Activated naive CD4-positive, alpha-beta T cell (primary cell): ENCODE measurements at places on chromosomes 6 and 20.

DNA sequence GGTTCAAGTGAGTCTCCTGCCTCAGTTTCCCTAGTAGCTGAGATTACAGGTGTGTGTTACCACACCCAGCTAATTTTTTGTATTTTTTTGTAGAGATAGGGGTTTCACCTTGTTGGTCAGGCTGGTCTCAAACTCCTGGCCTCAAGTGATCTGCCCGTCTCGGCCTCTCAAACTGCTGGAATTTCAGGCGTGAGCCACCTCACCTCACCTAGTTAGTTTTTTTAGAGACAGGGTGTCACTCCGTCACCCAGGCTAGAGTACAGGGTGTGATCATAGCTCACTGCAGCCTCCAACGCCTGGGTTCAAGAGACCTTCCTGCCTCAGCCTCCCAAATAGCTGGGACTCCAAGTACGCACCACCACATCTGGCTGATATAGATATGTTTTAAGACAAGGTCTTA, 22.9 kb downstream of the SYTL3 start:
- no peak for DNase-seq

DNA sequence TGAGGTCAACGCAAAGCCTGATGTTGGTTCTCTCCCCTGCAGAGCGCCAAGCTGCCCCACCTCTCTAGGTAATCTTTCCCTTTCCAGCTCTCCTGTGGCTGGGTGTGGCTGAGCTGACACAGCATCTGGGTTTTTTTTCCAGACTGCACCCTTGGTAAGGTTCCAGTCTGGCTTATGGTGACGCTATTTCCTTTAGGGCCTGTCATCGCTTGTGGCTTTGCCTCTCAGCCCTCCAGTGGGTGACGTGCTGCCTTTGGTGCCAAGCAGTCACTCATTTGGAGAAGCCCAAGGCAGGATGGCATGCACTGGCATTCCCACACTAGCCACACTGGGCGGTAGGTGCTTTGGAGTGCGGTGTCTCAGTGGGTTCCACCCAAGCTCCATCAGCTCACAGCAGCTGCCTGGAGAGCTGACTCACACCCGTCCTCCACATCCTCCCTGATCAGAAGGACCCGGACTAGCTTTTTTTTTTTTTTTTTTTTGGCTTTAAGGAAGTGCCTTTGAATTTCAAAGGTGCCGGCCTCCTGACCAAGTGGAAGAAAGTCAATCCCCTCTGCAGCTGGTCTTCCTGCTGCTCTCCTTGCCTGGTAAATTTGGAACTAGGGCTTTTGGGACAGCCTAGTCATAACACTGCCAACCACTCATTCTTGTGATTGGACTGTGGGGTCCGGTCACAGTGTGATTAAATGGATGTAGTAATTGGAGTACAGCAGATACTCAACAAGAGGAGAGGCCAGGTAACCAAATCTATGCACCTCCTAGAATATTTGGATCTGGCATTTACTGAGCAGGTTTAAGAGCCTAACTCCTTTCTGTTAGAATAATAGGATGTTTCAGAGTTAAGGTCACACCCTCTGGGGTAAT, 153.6 kb downstream of the CD83 start:
- DNase-seq: no peak

- DNase-seq: no peak
These were observed 57.8 kb downstream of the AGPAT4 start for GRCh38 chr6:161215876-161216615.

GRCh38 chr6:163460307-163460782, 45.8 kb downstream of the QKI start:
- DNase-seq: no peak

- DNase-seq: no peak
These were observed 166.8 kb downstream of the SAMD5 start for GRCh38 chr6:147675281-147675680.

- no peak for DNase-seq
These were observed 9.8 kb upstream of the ZNFX1 start for GRCh38 chr20:49287555-49288249.

GRCh38 chr20:7853493-7853892, 86.8 kb downstream of the HAO1 start:
- DNase-seq: no peak
